ENCODE measurements at places on chromosomes 7 and 10.

- DNase-seq = peak; percentile 28
Measured at GRCh38 chr7:95493247-95493646, 7.5 kb downstream of the ASB4 start.

GRCh38 chr7:48042216-48042615 is 6.9 kb downstream of the C7orf57 start:
- DNase-seq = no peak

DNA sequence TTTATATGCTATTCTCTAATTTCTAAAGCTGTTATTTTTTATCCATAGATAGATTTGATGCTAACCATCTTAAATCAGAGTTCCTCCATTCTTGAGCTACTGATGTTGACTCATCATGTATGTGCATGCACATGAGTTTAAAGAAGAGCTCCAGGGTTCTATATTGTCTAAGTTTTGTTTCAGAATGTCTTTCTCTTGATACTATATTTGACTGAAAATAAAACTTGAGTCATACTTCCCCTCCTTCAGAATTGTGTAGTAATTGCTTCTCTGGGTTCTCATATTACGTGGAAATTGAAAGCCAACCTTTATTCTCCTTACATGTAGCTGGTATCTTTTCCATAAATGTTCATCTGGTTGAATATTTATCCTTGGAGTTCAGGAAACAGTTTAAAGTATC is 89.4 kb downstream of the LRRTM3 start:
- DNase-seq = no peak

- DNase-seq = no peak
Measured at GRCh38 chr10:132906106-132906505, 36.3 kb downstream of the CFAP46 start.

DNA sequence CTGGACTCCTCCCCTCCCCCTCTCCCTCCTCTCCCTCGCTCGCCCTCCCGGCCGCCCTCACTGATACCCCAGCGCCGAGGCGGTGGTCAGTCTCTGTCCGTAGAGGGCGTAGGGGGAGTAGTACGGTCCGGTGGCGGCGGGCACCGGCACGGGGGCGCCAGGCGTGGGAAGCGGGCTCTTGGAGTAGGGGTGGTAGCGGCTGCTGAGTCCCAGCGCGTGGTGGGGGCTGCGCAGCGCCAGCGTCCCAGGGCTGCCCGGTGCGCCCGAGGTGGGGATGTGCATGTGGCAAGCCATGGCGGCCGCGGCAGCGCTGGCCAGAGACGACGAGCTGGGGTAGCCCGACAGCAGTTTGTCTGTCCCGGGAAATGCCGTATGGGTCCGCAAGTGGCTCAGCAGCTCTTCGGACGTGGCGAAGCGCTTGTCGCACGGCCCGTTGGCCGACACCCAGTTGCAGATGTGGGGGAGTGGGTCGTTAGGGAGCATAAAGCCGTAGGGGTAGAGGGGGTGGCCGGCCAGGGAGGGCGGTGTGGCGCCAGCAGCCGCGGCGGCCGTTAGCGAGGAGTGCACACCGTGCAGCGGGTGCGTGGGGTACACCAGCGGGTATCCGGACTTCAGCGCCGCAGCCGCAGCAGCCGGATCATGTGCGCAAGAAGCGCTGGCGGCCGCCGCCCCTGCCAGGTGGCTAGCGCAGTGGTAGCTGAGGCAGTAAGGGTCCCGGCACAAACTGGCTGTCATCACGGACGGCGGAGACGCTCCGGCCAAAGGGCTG is 2.7 kb downstream of the ZNF503 start:
- DNase-seq = no peak

DNA sequence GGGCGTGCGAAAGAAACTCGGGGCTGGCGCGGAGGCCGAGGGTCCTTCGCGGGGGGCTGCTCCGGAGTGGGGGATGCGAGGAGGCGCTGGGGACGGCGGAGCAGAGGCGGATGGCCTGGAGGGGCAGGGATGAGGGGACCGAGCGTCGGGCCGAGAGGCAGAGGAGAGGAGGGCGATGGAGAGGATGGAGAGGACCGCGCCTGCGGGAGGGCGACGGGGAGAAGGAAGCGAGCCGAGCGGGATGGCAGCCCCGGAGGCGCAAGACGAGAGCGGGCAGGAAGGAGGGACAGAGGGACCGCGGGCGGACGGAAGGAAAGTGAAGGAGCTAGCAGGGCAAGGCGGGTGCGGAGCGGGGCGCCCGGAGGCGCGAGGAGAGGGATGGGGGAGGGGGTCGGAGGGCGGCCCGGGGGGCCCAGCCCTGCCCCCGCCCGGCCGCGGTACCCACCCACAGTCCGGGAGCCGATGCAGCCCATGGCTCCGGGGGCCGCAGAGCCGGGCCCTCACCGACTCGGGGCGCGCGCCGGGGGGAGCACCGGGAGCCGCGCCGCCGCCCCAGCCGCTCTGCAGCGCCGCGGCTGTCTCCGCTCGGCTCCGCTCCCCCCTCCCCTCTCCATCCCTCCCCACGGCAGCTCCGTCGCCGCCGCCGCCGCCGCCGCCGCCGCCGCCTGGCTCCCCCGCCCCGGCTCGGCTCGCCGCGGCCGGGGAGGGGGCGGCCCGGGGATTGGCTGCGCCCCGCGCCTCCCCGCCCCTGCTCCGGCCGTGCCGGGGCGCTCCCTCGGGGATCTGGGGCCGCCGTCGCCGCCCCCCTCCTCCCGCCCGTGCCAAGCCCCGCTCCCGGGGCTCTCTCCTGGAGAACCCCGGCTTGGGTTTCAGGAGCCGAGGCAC is at the start of gene FAM131B:
Gene FAM131B (minus strand): TSS at position 583 of the 885 bp plus-strand sequence. CDS start 110 bp downstream, at position 473.
- DNase-seq = no peak

DNA sequence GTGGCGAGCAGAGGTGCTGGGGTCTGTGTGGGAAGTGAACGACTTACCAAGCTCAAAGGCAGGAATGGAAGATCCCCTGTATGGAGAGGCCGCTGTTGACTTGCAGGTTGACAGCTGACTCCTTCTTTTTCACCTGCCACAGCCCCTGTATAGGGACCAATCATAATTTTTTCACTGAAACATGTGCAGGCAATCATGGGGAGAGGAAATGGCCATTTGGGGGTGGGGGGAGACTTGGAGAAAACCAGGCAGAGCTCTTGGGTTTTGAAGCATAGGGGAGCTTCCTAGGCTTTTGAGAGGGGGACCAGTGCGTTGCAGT is 101.4 kb downstream of the WDR37 start:
- DNase-seq = no peak

- no peak for DNase-seq
Measured at GRCh38 chr7:157612664-157613561, 276.1 kb downstream of the DNAJB6 start.

DNA sequence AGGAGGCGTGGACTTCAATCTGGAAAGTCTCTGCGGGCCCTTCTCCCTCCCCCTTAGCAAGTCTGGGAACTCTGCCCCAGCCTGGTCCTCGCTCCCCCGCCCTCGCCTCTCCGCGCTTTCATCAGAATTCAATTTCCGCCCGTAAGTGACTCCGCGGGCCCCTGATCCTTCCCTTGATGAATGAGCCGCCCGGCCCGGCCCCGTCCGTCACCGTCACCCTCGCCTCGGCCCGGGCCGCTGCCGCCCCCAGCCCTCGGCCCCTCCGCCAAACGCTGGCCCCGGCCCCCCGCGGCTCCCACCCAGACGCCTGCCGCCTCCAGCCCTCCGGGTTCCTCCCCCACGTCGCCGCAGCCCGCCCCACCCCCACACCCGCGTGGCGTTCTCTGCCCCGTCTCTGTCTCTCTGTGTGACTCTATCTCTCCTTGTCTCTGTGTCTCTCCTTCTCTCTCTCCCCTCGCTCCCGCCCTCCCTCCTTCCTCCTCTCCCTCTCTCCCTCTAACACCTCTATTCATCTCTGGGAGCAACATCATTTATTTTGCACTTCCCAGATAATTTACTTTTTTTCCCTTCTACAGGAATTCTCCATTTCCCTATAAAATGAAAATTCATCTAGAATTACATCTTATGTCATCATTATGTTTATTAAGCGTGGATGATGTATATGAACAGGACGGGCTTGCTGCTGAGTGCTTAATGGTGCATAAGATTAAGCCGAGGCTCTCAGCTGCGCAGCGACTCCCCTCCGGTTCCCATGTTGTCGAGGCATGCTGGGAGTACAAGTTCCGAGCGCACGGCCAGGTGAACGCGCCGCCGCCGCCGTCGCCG is 91.2 kb upstream of the PAX2 start:
- no peak for DNase-seq

DNA sequence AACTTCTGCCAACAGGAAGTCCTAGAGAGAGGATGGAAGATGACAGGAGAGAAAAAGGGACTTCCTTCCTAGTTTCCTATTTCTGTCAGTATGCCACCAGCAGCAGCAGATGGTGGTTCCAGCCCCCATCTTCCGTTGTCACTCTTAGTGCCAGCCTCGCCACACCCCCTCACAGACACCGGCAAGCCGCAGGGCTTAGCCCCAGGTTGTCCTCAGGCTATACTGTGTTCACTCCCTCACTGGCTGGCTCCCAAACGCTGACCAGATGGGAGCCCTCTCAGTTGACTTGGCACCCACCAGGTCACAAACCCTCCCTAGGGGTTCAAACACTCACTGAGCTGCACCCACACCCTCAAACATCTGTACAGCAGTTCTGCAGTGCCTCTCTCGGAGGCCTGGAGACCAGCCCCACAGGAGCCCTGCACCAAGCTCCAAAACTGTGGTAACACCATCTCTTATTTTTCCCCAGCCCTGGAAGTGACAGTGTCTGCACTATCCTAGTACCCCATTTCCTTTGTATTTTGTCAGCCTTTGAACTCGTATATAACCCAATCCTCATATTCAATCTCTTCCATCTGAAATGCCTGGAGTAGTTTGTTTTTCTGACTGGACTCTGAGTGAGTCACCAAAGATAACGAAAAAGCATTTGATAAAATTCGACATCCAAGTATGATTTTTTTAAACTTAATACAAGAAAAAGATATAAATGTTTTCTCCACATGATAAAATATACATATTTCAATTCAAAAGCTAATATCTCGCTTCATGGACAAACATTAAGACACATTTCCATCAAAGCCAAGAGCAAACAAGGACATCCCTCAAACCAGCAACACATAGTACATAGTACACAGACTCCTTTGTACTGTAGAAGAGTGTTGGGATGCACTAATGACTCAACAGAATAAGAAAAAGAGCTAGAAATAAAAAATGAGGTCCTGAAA is 34.5 kb downstream of the SMURF1 start:
- DNase-seq = no peak

DNA sequence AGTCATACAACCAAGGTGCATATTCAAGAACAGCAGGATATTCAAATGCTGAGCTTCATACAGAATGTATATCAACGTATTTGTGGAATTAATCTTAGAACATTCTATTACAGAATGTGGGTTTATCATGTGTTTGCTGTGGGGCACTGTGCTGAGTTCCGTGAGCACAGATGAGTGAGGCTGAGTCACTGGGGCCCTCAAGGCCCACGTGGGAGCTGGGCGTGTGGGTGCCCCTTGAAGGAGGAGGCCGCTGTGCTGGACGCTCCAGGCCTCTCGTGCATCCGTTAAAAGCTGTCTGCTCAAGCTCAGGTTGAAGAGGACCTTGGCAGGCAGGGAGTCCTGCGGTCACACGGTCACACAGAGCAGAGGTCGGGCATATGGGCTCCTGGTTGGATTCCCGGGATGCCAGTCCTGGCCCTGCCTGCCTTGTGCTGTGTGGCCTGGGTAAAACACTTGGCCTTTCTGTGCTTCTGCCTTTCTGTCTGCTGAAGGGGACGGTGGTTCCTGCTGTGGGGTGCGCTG is 70.1 kb downstream of the GLRX3 start:
- DNase-seq = no peak

DNA sequence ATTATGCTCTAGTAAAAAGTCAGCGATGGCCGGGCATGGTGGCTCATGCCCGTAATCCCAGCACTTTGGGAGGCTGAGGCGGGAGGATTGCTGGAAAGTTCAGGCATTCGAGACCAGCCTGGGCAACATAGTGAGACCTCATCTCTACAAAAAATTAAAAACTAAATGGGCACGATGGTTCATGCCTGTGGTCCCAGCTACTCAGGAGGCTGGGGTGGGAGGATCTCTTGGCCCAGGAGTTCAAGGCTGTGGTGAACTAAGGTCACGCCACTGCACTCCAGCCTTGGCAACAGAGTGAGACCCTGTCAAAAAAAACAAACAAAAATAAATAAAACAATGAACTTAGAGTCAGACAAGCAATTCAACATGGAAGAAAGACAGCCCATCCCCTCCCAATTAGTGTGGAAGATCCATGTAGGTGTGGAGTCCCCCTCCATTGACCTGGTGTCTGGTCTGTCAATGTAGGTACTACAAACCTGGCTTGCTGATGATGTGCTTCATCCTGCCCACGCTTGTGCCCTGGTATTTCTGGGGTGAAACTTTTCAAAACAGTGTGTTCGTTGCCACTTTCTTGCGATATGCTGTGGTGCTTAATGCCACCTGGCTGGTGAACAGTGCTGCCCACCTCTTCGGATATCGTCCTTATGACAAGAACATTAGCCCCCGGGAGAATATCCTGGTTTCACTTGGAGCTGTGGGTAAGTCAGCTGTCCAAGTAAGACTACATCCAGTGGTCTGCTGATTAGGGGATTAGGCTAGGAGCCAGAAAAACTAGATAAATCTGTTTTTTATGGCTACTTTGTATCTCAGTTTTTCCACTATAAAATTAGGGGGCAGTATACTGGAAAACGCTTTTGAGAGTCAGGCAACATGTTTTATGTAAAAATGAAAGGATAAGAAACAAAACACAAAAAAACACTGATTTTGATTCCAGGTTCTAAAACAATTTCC is 9.3 kb downstream of the SCD start:
- DNase-seq = no peak

DNA sequence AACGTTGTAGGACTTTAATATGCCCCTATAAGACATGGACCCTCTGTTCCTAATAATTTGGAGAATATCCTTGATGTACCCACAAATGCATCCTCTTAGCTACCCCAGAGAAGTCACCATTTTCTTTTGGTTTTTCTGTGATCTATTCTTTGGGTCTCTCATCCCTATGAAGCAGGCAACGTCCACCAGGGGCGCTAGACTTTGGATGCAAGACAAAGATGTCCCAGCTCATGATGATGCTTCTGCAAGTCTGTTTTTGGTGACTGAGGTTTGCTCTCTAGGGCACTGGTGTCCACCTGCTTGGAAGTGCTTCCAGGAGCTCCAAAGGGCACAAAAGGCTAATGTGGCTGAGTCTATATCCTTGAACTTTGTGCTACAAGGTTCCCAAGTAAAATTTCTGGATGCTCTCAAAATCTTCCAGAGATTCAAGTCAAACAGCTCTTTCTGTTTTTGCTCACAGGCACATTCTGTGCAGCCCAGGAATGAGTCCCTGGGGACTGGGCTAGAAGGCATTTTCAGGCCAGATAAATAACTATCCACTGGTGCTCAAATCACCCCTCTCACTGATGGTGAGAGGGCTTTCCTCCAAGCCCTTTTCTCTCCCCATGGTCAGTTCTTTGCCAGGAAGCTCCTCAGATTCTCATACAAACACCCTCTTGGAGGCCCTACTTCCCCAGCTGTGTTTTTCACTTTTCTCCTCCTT is 166.4 kb downstream of the C7orf25 start:
- no peak for DNase-seq

GRCh38 chr7:32476816-32477648 is 13.1 kb downstream of the LSM5 start:
- DNase-seq = no peak

GRCh38 chr7:50684713-50685075 is 98.0 kb downstream of the GRB10 start:
- DNase-seq = no peak

GRCh38 chr7:92635538-92635937 is 45.3 kb upstream of the FAM133B start:
- no peak for DNase-seq

All from AG04449 (cell line).